ENCODE measurements at places on chromosomes 12 and 14.
A peak's percentile ranks its signal among the peaks of the same experiment; 100 is the strongest.

DNA sequence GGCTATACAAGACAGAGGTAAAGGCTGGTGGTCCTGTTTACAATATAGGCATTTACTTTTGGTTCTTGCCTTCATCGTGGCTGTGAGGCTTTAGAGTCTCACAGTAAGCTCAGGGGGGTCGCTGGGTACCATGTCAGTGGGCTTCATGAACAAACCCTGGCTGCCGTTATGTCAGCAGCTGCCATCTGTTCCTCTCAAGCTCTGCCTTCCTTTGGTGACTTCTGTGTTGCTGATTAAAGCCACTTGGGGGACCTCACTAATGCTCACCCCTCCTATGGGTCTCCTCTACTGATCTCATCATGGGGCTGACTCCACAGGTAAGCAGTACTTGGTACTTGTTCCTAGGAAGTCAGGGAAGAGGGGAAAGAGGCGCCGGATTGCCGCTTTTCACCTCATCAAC, 268.7 kb downstream of the TTC6 start:
- DNase-seq = no peak

DNA sequence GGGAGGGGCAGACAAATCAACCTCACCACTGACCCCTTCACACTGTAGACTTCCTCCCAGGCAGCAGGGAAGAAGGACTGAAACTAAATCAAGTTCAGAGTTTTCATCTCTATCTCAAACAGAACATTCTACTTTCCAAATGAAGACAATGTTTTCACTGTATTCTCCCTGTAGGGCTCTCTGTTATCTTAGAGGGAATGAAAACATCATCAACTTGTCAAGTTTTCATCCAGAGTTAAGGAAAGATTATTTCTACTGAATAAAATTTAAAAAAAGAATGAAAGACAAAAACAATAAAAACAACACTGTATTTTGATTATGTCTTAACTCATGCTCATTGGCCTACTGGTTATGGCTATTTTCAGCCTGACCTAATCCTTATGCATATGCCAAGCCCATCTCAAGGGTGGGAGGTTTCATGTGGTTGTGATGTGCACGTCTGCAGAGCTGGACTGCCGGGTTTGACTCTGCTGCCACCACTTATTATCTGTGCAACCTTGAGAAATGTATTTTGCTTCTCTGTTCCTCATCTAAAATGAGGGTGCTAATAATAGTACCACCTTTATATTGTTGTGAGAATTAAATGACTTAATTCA, 152.0 kb upstream of the AVPR1A start:
- DNase-seq = no peak

DNA sequence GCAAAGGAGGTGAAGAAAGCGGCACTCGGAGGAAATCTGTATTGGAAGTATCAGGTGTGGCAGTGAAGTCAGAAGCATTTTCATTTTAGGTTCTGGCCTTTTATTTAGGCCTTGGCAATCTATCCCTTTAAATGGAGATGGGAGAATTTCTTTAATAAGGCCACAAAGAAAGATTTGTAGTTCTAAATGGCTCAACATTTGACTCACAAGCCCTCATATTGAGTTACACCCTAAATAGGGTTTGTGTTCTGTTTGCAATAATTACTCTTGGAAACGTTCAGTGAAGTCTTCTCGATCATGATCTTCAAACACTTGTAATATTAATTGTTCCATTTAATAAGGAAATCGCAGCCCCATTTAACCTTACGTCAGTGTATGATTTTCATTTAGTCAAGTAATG, 25.3 kb upstream of the TMEM260 start:
- DNase-seq = no peak

- no peak for DNase-seq
Observed at GRCh38 chr12:111228916-111229666, 139.8 kb downstream of the PHETA1 start.

GRCh38 chr14:33780035-33780434, 170.8 kb downstream of the EGLN3 start:
- no peak for DNase-seq

DNA sequence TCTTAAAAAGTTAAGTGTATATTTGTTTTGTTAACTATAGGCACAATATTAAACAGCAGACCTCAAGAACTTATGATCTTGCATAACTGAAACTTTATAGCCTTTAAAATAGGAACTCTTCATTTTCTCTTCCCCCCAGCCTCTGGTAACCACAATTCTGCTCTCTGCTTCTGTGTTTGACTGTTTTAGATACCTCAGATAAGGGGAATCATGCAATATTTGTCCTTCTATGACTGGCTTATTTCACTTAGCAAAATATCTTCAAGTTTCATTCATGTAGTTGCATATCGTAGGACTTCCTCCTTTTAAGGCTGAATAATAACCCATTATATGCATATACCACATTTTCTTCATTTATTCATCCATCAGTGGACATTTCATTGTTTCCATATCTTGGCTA, 131.3 kb downstream of the PTPRO start:
- DNase-seq = no peak

DNA sequence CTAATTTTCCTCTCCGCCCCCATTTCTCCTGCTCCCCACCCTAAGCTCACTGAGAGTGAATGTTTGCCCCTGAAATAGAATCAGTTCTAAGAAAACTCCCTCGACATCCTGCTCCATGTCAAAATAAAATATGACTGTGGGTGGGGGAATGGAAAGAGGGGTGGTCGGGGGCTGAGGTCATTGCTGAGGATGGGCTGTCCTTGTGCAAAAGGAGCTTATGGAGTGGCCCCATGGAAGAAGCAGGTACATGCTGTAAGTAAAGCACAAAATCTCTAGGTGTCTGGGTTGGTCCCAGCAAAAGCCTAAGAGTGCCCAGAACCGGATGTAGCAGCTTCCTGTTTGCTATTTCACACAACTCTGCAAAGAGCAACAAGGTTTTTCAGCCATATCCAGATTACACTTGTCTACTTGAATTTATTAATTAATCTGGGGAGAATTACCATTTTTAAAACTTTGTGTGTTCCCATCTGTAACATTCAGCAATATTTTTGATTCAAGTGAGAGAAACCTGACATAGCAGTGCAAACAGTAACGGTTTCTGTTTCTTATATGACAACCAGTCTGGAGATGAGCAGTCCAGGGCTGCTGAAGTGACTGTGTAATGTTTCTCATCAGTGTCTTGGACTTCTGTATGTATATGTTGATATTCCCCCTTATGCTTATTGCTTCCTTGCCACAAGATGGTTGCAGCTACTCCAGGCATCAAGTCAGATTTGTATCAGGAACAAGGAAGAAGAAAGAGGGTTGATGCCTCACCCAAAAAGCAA, 40.4 kb upstream of the GZMB start:
- DNase-seq = no peak

GRCh38 chr12:91920741-91921140, 224.9 kb downstream of the BTG1 start:
- no peak for DNase-seq

GRCh38 chr12:2851931-2852330, 4.9 kb downstream of the TEX52 start:
- no peak for DNase-seq

DNA sequence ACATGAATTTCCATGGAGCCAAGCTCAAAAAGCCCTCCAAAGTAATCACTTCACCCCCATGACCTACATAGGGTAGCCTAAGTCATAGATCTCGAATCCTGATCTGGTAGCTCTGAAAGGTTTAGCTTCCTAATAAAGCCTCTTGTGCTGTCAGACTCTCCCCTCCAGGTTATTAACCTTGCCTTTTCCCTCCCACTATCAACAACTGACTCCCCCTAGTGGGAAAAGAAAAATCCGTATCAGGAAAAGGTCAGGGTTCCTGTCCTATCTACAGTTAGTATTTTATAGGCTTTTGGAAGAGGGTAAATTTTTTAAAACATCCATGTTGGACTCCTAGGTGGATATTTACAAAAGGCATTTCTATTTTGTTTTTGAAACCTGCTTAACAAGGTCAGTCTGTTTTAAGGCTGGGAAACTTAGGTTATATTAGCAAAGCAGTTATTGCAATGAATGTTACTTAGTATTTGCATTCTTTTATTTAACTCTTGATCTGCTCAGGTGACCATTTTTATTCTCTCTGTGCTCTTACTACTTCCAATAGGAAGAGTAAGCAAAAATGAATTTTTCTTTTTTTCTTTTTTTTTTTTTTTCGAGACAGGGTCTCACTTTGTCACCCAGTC, 8.0 kb downstream of the YY1 start:
- peak; percentile 82 for DNase-seq

DNA sequence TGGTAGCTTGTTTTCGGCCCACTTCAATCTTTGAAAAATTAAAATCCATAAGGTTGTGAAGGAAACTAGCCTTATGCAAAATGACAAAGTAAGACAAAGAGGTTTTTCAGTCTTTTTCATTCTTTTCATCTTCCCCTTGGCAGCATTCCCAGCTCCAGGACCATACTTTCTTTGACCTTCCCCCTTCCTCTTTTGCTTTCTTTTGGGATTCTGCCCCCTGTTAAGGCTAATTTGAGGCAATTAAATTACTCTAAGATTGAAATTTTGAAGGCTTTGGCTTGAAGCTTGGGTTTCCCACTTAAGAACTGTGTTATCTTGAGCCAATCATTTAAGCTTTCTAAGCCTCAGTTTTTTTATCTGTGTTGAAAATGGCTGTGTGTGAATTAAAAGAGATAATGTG, 124.9 kb downstream of the DACT1 start:
- DNase-seq = no peak

DNA sequence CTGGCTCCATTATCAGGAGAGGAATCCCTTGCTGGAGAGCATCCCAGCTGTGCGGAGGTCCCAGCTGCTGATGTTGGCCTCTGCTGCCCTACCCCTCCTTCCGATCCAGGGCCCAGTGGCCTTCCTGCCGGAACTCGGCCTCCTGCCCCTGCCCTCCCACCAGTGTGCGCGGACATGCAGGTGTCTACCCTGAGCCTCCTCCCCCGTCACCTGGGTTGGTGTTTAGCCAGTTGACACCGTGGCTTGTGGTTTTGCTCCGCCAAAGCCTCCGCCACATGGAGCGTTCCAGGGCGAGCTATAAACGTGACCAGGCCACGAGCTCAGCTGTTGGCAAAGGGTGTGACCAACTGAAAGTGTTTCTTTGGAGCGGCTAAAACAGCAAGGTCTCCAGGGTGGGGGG, 1104.3 kb downstream of the BCL11B start:
- no peak for DNase-seq

DNA sequence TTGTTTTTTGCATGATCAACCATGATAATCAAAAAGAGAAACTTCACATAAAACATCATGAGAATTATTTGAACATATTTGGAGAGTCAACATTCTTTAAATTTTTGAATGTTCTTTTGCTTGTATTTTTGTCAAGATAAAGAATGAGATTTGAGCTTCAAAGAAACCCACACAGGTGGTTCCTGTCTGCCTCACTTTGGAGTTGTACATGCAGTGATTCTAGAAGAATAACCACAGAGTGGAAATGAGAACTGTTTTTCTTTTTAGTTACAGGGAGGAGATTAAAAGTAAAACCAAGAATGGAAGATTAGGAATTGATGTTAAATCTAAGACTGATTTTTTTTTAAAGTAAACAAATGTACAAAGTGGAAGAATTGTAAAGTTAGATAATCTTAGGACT, 2.3 kb upstream of the ZNF705A start:
- no peak for DNase-seq

DNA sequence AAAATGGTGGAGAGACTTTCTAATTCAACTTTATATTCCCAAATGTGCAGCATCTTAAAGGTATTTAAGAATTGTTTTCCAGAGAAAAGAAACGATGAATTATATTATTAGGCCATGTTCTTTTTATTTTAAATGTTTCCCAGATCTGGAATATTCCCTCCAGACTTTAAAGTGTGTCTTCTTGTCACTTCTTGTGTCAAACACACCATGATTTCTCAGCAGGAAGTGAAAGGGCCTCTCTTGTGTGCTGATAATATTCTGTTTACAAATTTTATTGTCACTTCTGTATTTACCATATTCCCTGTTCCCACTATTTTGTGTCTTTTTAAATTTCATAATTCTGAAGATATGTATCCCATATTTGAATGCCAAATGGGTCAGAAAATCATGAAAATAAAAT, 455.0 kb upstream of the FLRT2 start:
- DNase-seq = no peak

DNA sequence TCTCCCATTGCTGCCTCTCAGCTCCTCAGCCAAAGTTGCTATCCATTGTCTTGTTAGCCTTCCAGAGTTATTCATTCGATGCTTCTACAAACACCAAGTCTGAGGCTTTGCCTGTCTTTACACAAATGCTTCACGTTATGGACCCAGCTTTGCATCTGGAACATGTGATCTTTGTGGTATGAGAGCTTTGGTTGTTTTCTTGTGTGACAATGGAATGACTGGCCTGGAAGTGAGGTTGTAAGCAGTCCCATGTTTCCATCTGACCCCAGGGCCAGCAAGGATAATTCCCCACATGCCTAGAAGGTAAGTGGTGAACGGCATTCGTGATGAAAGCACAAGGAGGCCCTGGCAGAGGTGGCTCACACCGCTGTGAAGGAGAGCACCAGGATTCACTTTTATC, 866.7 kb upstream of the TMEM132C start:
- DNase-seq = no peak

DNA sequence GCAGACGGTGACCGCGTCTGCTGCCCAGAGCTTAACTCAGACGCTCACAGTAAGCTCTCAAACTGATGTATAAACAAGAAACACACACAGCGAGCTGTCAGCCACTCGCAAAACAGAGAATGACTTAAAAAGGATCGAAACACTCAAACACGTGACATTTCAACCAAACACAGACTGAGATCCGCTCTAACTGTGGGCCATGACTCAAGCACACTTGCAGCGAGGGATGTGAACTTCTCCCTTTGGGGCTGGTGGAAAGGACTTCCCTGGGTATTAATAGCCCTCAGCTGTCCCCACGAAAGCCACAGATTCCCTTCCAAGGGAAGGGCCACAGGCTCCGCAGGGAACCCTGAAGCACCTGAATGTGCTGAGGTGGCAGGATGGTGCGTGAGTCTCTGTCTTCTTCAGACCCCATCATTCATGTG, 29.1 kb downstream of the CCDC88C start:
- peak; percentile 36 for DNase-seq

- DNase-seq = peak; percentile 23
Observed at GRCh38 chr14:41607966-41608663, 1.4 kb downstream of the LRFN5 start.

- DNase-seq = no peak
Observed at GRCh38 chr12:89781946-89782550, 73.4 kb upstream of the ATP2B1 start.

- no peak for DNase-seq
Observed at GRCh38 chr12:81944886-81945285, 185.7 kb upstream of the PPFIA2 start.

DNA sequence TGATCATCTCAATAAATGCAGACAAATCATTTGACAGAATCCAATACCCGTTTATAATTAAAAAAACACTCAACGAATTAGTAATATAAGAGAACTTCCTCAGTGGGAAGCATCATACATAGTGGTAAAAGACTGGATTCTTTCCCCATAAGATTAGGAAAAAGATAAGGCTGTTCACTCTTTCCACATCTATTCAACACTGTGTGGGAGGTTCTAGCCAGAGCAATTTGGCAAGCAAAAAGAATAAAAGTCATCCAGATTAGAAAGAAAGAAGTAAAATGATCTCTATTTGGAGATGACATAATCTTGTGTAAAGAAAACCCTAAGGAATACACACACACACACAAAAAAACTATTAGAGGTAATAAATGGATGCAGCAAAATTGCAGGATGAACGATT, 38.4 kb downstream of the YEATS4 start:
- no peak for DNase-seq

All from SJCRH30 (cell line).